Fibroblast of upper back skin (primary cell): ENCODE measurements at places on chromosomes 2 and 18.
A peak's percentile ranks its signal among the peaks of the same experiment; 100 is the strongest.

- peak; percentile 77 for DNase-seq
Observed at GRCh38 chr2:216426938-216427337, 14.7 kb downstream of the SMARCAL1 start.

DNA sequence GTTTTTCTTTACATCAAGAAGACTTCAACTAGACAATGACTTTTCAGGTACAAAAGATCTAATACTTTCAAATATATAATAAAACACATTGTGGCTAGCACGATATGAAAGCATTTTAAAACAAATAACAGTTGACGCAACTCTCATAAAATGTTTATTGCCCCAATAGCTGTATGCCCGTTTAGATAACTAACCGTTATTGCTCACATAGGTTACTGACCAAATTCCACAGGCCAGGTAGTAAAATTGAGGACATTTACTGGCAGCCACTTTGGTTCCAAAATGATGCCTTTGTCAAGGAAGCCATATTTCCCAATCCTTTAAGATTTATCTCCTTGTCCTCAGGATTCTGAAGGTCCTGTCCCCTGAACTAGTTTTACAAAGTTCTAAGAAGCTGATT lies 2.9 kb upstream of the REG1B start:
- no peak for DNase-seq

DNA sequence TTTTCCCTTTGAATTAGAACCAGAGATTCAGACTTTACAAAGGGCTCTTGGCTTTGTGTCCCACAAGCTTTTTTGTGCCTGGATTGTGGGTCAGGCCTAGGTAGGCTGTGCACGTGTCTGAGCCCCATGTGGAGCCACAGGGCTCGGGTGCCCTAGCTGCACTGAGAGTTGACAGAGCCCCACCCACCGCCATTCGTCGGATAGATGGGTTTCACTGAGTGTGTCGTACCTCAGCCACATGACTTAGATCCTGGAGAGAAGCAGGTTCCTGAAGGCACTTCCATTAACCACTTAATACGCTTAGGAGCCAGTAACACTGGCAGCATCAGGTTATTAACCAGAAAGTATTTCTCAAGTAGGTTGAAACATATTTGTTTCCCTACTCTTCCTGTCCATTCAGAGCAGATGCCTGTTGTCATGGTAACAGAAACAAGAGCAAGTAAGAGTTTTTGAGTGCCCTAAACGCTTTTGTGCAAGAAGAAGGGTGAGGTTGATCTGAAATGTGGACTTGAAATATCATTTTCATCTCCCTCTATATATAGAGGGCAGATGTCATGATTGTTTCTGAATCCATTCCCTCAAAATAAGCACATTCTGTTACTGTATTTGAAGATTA lies 30.0 kb downstream of the ADCYAP1 start:
- DNase-seq: no peak

GRCh38 chr2:160010361-160011145 lies 51.9 kb downstream of the PLA2R1 start:
- DNase-seq: no peak

GRCh38 chr2:186569897-186570296 lies 20.0 kb upstream of the ITGAV start:
- DNase-seq: no peak

GRCh38 chr2:145958611-145959010 lies 1438.7 kb upstream of the ZEB2 start:
- DNase-seq: no peak

- peak; percentile 27 for DNase-seq
Observed at GRCh38 chr2:26363323-26363722, 16.7 kb upstream of the ADGRF3 start.

- DNase-seq: no peak
Observed at GRCh38 chr2:64939332-64939917, 49.8 kb upstream of the SLC1A4 start.

DNA sequence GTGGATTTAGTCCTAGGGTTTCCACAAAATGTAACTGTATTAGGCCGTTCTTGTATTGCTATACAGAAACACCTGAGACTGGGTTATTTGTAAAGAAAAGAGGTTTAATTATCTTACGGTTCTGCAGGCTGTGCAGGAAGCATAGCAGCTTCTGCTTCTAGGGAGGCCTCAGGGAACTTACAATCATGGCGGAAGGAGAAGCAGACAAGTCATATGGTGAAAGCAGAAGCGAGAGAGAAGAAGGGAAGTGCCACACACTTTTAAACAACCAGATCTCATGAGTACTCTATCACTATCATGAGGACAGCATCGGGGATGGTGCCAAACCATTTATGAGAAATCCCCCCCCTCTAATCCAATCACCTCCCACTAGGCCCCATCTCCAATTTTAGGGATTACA lies 9.5 kb upstream of the CCDC68 start:
- DNase-seq: no peak

- no peak for DNase-seq
Observed at GRCh38 chr2:232374356-232374755, 4.2 kb upstream of the ALPP start.

- no peak for DNase-seq
Observed at GRCh38 chr18:35049111-35050027, 8.2 kb downstream of the MAPRE2 start.

GRCh38 chr2:240135706-240136012 lies 446 bp downstream of the COPS9 start:
- no peak for DNase-seq

DNA sequence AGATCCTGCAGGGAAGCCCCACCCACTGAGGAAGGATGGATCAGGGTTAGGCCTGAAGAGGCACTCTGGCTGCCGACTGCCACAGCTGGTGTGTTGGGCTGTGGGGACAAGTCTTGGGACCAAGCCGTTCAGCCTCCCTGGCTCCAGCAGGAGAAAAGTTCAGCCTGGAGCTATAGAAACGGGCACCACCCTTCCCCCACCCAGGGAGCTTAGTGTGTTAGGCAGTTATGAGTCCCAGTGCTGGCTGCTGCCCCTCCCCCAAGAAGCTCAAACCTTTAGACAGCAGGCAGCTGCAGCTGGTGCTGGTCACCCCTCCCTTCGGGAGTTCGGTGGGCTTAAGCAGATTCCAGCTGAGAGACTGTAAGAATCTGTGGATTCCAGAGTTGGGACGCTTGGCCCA lies 447.1 kb upstream of the HS6ST1 start:
- no peak for DNase-seq

DNA sequence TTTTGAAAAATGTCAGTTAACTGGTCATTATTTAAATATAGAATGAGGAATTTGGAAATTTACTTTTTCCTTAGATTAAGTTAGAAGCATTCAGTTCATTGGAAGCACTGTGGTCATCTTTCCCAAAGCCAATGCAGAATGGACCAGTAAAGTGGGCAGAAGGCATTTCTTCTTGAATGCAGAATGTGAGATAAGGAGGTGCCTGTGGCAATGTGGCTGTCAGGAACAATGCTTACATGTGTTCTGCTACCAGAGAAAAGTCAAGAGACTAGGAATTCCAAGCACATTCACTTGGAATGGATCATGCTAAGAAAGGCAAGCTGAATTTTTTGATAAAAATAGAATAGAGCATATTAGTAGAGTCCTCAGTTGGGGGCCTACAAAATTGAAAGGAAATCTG lies 295.0 kb upstream of the KCNH7 start:
- no peak for DNase-seq

GRCh38 chr18:23634692-23635091 lies 28.0 kb downstream of the ANKRD29 start:
- no peak for DNase-seq

DNA sequence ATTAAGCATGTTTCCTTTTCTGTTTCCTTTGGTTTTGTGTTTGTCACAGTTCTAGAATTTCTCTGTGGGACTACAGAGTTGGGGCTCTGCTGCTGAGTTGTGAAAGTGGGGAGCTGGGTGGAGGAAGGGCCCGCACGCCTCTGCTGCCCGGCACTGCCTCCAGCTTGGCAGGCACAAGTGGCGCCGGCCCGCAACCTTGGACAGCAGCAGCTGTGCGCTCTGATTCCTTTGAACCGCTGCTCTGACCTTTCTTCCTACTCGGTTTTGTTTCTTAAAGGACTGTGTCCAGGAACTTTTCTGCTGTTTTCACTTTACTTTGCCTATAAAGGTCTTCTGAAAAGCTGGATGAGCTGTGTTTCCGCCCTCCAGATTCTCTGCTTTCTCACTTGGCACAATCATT lies 137.6 kb upstream of the ALPP start:
- DNase-seq: no peak

- DNase-seq: no peak
Observed at GRCh38 chr2:29012211-29012681, 31.1 kb downstream of the TOGARAM2 start.

DNA sequence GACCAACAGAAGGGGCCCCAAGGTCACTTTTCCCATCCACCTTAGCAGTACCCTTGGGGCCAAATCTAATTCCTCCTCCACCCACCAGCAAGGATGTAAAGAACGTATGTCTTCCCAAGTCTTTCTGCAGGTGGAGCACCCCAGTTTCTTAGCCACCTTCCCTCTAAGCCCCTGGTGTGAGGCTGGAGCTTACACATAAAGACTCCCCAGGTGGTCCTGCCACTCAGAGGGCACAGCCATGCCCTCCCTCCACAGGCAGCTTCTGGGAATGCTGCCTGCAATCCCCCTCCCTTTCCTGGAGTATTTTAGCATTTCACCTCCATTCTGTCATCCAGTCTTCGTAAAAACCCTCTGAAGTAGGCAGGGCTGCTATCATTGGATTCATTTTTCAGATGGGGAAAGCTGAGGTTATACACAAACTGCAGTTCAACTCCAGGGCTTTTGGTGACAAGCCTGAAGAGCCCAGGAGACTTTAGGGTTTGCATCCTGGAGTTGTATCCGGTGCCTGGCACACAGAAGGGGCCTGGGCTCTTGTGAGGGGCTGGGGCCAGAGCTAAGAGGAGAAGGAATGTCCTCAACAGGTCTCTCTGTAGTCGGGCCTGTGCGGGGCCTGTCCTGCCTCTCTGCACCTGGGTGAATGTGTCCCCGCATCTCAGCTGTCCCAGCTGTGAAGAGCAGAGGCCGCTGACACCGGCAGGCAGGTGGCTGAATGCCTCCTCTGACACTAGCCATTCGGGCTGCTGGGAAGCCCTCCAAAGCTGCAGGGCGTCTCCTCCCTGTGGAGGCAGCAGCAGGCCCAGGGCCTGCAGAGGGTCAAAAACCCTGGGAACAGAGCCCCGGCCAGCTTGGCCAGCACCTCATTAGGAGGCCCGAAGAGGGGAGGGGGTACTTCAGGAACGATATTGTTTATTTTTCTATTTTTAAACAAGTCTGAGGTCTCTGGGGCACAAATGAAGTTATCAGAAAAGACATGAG lies 27.6 kb downstream of the CIB4 start:
- no peak for DNase-seq

DNA sequence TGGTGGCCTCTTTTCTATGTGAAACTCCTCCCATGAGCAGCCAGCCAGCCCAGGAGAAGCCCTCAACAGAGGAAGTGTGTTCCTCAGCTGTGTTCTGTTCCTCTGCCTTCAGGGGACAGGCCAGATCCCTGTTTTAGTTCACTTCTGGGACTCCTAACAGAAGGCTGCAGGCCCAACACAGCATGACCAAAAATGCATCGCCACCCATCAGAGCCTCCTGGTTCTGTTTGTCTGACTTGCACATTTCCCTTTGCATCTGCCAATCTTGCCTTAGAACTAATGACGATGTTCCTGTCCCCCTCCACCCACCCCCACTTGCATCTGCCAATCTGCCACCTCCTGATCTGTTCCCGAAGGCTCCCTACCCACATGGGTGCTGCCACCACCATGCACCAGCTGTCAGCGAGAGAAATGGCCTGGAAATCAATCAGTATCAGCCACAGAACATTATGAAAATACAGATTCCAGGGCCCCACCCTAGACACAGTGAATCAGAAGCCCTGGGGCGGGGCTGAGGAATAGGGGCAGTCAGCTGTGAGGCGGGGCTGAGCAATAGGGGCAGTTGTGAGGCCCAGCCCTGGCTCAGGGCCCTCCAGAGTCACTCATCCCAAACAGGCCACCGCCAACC lies 51.0 kb downstream of the FAM168B start:
- DNase-seq: no peak

- no peak for DNase-seq
Observed at GRCh38 chr2:235497096-235497495, 3.3 kb downstream of the AGAP1 start.

- no peak for DNase-seq
Observed at GRCh38 chr2:28499282-28499681, 3.4 kb downstream of the PLB1 start.

GRCh38 chr2:234949762-234950434 lies 1.9 kb upstream of the SH3BP4 start:
- peak; percentile 98 for DNase-seq

DNA sequence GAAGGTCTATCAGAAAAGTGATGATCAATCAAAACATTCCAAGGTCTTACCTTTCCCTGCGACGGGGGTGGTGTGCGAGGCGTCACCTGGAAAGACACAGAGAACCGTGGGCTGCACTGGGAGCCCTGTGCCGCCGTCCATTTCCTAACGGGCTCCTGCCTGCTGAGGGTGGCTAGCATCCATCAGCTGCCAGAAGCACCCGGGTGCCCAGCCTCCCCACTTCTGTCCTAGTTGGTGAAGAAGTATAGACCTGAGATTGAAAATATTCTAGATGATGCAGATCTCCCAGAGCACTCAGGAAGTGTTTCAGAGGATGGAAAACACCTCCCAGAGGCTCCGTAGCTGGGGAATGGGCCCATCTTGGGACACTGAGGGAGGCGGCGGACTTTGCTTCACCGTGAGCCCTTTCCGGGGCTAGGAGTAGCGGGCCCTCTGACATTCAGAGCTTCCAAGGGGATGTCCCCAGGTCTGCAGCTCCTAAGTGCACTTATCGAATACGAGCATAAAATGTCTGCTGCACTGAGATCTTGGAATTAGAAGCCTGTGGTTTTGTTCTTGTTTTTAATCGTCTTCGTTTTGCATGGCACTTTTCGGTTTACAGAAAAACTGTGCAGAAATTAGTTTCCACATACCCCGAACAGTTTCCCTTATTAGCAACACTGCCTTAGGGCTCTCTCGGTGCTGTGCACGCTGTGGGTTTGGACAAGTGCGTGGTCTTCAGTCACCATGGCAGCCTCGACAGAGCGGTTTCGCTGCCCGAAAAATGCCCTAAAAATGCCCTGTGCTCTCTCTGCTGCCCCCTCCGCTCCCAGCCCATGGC lies 143.5 kb downstream of the MBP start:
- DNase-seq: no peak

DNA sequence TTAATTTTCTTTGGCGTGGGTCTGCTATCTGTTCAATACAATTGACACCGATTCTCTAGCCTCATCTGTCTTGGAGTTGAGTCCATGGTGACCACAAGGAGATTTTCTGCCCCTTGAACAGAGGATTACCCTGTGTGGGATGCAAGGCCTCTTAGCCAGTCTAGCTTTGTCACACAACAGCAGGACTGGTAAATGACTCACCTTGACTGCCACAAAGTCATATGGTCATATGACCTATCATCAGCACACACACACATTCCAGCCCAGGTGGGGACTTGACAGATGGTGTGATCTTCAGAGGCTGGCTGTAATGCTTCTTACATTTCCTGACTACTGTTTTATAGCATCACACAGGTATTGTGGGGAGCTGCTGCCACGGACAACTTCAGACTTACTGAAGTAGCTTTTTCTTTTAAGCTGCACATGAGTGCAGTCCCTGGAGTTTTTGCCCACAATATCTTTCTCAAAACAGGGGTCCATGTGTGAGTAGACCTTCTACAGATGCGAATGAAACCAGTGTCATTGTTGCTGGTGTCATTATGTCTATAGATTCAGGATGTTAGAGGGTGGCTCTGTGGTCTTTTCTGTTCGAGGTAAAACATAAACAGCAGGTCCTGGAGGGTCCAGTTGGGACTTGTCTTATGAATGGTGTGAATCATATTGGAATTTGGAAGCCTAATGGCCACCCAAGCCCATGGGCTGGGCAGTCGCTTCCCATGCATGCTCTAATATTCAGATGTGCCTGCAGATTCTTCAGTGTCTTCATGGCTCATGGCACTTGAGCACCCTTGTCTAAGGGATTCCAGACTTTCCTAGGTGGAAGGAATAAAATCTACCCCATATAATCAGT lies 18.6 kb upstream of the ACOXL start:
- no peak for DNase-seq
